ENCODE measurements at places on chromosomes 5 and 9. TPM values are rescaled to one million over a fixed set of nuclear protein-coding genes. Genes with fewer than 3 reads are reported as not detected.

Gene OTULINL
- 0.21 TPM for total RNA-seq

- H3K27ac ChIP-seq = no peak overlapping the region
- no peaks in the 10 kb centered on the region for H3K36me3 ChIP-seq
- H3K4me3 ChIP-seq = no peak overlapping the region
- H3K4me1 ChIP-seq = no peaks in the 10 kb centered on the region
- DNase-seq = no peak
- H3K27me3 ChIP-seq = no peaks in the 10 kb centered on the region
Measured at GRCh38 chr9:96305171-96305570, 3.2 kb upstream of the HSD17B3 start.

Gene C5orf46
- 62.8 TPM for total RNA-seq

- no peaks in the 10 kb centered on the region for H3K27me3 ChIP-seq
- H3K4me3 ChIP-seq = no peak overlapping the region
- no peaks in the 10 kb centered on the region for H3K4me1 ChIP-seq
- no peak for DNase-seq
- H3K36me3 ChIP-seq = no peaks in the 10 kb centered on the region
Measured at GRCh38 chr9:86730163-86730928, 217.0 kb downstream of the GAS1 start.

DNA sequence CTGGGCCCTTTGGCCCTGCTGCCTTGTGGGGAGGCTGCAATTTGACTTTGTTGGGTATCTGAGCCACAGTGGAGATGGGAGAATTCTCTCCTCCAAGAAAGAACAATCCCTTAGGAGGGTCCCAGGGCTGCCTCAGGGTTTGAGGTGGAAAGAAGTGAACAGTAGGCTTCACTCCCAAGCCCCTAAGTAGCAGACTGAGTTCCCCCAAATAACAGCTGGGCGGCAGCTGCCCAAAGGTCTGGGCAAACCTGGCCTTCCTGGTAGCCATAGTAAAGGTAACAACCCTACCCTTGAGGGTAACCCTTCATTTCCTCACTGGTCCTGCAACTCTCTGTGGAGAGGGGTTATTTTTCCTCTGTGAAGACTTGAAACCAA lies 746 bp downstream of the RGS3 start:
- no peaks in the 10 kb centered on the region for H3K36me3 ChIP-seq
- no peak for DNase-seq
- H3K4me1 ChIP-seq = peaks cover 9% of the 10 kb centered on the region
- H3K4me3 ChIP-seq = peak overlapping the region; percentile 58
- H3K27ac ChIP-seq = peak overlapping the region; percentile 83

- no peak overlapping the region for H3K4me3 ChIP-seq
- H3K4me1 ChIP-seq = no peaks in the 10 kb centered on the region
- H3K27me3 ChIP-seq = no peaks in the 10 kb centered on the region
- DNase-seq = no peak
- H3K36me3 ChIP-seq = peaks cover 1% of the 10 kb centered on the region
- H3K27ac ChIP-seq = no peak overlapping the region
Measured at GRCh38 chr5:132354381-132355139, 14.9 kb upstream of the SLC22A5 start.

Gene KLHL3
- total RNA-seq = 7.5 TPM

DNA sequence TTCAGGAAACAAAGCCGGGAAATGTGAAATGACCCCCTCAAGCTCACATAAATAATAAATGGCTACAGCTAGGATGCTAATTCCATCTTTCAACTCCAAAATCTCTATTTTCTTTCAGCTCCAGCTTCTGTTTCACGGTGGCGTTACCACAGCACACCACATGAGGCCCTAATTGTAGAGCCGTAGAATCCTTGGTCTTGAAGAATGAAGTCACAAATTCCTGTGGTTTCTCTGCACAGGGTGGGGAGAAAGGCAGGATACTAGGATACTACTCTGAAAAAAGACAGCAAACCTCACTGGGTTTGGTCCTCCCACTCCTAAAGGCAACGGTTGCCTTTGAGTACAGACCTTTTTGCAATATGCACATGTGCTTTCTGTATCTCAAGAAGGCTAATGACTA lies 13.9 kb upstream of the RARS1 start:
- H3K27me3 ChIP-seq = no peaks in the 10 kb centered on the region
- no peak overlapping the region for H3K27ac ChIP-seq
- H3K4me3 ChIP-seq = no peak overlapping the region

Gene ADAMTS16
- total RNA-seq = 1.6 TPM

Gene C9
- total RNA-seq = 0.96 TPM
